ENCODE measurements at places on chromosomes 6 and 20. TPM values are rescaled to one million over a fixed set of nuclear protein-coding genes. Genes with fewer than 3 reads are reported as not detected.

The DOK5 gene
- 0.32 TPM for total RNA-seq

The LPA gene
- not detected for total RNA-seq

The CCHCR1 gene
- total RNA-seq: 11.6 TPM

The BANF2 gene
- total RNA-seq: not detected

The TRAPPC3L gene
- not detected for total RNA-seq

DNA sequence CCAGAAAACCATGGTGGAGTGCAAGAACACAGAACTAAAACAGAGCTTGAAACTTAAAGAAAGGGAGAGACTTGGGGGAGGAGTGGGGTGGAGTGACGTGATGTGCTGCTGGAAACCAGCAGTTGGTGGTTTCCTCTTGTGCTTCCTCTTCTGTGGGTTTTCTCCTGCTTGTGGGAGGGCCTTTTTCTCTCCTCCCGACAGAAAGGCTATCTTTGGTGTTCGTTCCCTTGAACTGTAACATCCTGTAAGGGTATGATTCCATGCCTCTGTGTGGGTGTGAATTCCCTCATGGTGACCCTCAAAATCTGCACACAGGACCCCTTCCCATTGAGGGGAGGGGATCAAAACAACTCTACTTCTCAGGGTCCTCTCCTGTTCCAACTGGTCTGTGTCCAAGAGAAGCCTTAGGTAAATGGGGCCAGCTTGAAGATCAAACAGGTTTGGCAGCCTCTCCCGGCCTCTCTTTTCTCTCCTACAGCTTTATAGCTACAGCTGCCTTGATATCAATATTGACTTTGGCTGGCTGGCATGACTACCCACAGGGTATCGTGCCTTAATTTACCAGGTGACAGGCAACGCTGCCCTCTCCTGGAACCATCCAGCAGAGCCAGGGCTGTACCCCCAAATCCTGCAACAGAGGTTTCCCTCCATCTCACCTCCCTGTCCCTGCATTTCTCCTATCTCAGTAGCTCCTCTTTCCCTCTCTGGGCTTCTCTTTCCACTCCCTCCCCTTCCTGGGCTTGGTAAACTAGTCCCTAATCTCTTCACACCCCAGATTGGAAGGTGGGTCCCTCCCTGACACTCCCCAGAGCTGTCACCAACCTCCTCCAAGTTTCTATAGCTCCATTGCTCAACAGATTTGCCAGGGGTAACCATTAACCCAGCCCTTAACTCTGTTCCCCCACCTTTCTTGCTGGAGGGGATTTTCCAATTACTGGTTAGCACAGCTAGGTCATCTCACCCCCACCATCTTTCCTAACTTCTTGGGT is 1.5 kb upstream of the MSH5 start:
- H3K4me1 ChIP-seq: peaks cover 62% of the 10 kb centered on the region
- H3K27ac ChIP-seq: peak overlapping the region; percentile 91
- H3K4me3 ChIP-seq: no peak overlapping the region

- H3K4me3 ChIP-seq: no peak overlapping the region
- no peaks in the 10 kb centered on the region for H3K4me1 ChIP-seq
- no peaks in the 10 kb centered on the region for H3K36me3 ChIP-seq
- DNase-seq: no peak
- no peaks in the 10 kb centered on the region for H3K27me3 ChIP-seq
Observed at GRCh38 chr6:90663873-90664272, 77.0 kb upstream of the MAP3K7 start.

GRCh38 chr6:144286503-144287393 is 1.6 kb downstream of the UTRN start:
- H3K4me3 ChIP-seq: peak overlapping the region; percentile 76
- H3K27me3 ChIP-seq: no peaks in the 10 kb centered on the region
- no peak for DNase-seq
- H3K4me1 ChIP-seq: peaks cover 29% of the 10 kb centered on the region
- peak overlapping the region; percentile 91 for H3K27ac ChIP-seq
- peaks cover under 1% of the 10 kb centered on the region for H3K36me3 ChIP-seq

DNA sequence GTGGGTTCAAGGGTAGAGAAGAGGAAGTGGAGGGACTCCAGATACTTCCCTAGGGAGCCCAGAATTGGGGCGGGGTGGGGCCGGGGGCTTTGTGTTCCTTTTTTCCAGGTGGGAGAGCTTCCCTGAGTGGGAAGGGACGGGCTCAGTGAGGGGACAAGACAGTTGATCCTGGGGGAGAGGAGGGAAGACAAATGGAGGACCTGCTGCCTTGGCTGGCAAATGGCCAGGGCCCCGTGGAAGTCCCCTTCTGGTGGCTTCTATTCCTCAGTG is 2.6 kb downstream of the CTSZ start:
- peaks cover 47% of the 10 kb centered on the region for H3K36me3 ChIP-seq
- peak overlapping the region; percentile 90 for H3K4me3 ChIP-seq
- H3K4me1 ChIP-seq: peaks cover 39% of the 10 kb centered on the region
- no peak for DNase-seq
- H3K27ac ChIP-seq: peak overlapping the region; percentile 80
- no peaks in the 10 kb centered on the region for H3K27me3 ChIP-seq

- H3K27me3 ChIP-seq: no peaks in the 10 kb centered on the region
- no peak for DNase-seq
- no peak overlapping the region for H3K4me3 ChIP-seq
- H3K27ac ChIP-seq: no peak overlapping the region
- no peaks in the 10 kb centered on the region for H3K4me1 ChIP-seq
Observed at GRCh38 chr20:52812231-52812847, 159.8 kb upstream of the TSHZ2 start.

DNA sequence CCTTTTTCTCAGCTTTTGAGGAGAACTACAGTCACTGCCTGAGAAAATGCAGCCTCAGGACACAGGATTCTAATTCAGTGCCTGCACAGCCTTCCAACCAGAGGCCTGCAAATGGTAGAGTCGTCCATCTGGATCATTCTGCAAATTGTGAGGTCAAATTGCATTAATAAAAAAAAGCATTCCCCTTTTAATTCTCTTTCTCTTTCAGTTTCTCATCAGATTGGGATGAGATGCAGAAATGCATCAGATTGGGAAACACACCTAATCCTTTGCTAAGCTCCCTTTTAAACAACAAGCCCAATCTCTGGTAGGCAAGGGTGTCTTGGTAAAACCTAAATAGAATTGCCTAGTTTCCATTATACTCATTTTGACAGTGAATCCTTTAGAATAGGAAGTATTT is 838.8 kb downstream of the MAFB start:
- no peaks in the 10 kb centered on the region for H3K36me3 ChIP-seq
- H3K4me1 ChIP-seq: peaks cover 16% of the 10 kb centered on the region
- no peak for DNase-seq
- H3K4me3 ChIP-seq: no peak overlapping the region
- H3K27ac ChIP-seq: no peak overlapping the region

GRCh38 chr6:43879722-43880121 is 109.7 kb downstream of the VEGFA start:
- no peaks in the 10 kb centered on the region for H3K36me3 ChIP-seq
- no peak overlapping the region for H3K4me3 ChIP-seq
- no peaks in the 10 kb centered on the region for H3K4me1 ChIP-seq
- H3K27ac ChIP-seq: no peak overlapping the region
- DNase-seq: no peak

GRCh38 chr6:72283571-72283970 is 338.3 kb upstream of the KCNQ5 start:
- no peak overlapping the region for H3K27ac ChIP-seq
- H3K36me3 ChIP-seq: no peaks in the 10 kb centered on the region
- no peaks in the 10 kb centered on the region for H3K27me3 ChIP-seq
- no peak for DNase-seq
- no peak overlapping the region for H3K4me3 ChIP-seq

- H3K27ac ChIP-seq: no peak overlapping the region
- H3K4me1 ChIP-seq: peaks cover 10% of the 10 kb centered on the region
- DNase-seq: no peak
- peaks cover 5% of the 10 kb centered on the region for H3K36me3 ChIP-seq
- H3K27me3 ChIP-seq: no peaks in the 10 kb centered on the region
Observed at GRCh38 chr6:144590532-144590931, 305.4 kb downstream of the UTRN start.

DNA sequence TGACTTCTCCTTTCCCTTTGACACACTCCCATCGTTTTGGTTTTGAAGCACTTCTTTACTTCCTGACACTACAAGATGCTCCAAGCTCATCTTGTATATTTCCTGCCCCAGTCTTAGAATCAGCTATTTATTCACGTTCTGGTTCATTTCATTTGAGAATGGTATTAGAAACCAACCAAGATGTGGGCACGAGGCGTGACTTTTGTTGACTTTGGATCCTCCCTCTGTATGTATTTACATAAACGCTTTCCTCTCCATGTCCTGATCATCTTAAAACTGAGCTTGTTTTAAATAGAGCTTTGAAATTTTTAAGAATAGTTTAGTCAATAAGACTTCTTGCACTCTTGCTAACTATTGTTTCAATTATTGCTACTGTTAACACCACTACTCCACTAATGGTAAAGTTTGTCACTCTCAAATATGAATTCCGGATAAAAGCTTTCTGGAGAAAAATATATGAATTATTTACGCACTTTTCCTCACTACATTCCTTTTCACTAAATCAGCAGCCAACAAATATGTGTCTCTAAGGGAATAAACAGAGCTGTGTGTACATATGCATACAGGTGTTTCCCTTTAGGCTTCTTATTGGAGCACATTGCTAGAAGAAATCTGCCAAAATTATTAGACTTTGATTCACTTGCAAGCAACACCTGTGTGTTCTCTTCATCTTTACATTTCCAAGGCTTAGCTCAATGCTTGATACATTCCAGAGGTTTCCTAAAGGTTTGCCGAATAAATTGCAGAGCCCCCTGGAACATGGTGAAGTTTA is 77.3 kb upstream of the TMEM244 start:
- H3K27me3 ChIP-seq: no peaks in the 10 kb centered on the region
- H3K27ac ChIP-seq: no peak overlapping the region
- no peak overlapping the region for H3K4me3 ChIP-seq

DNA sequence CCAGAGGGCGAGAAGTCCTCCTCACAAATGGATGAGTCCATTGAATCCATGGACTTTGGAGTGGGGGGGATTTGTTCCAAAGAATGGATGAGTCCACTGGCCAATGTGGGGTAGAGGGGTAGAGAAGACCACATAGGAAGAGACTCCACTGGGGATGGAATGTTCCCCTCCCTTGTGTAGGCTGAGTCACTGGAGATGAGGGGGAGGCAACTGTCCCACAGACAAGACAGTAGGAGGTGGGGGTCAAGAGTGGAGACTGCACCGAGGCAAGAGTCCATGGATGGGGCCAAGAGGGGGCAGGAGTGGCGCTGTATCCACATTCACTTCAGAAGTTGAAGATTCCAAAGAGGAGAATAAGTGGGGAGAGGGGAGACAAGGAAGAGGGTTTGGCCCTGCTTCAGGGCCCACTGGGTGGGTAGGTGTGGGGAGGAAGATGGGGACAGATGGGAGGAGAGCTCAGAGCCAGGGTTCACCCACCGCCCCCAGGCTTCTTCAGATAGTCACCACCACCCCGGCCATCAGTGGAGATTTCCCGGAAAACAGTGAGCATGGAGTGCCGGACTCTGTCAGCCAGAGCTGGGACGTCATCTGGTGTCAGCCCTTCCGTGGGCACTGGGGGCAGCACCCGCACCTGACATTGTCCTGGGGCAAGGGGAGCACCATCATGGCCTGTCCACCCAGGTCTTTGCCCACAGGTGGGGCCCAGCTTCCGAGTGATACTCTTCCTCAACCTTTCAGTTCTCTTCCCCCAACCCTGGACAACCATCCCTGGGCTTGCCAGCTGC is 4.6 kb downstream of the EGFL8 start:
- H3K27ac ChIP-seq: peak overlapping the region; percentile 50
- no peaks in the 10 kb centered on the region for H3K27me3 ChIP-seq
- peaks cover 30% of the 10 kb centered on the region for H3K4me1 ChIP-seq
- no peak for DNase-seq
- peaks cover 65% of the 10 kb centered on the region for H3K36me3 ChIP-seq
- H3K4me3 ChIP-seq: no peak overlapping the region

- peaks cover 10% of the 10 kb centered on the region for H3K27me3 ChIP-seq
- H3K4me1 ChIP-seq: peaks cover 9% of the 10 kb centered on the region
- no peaks in the 10 kb centered on the region for H3K36me3 ChIP-seq
- H3K27ac ChIP-seq: no peak within 1 kb of the TSS
- no peak for DNase-seq
Observed at GRCh38 chr6:35776364-35777215, at the start of gene CLPSL2. Gene CLPSL2 (plus strand): TSS chr6:35776598. CDS start chr6:35776619, 21 bp downstream.

DNA sequence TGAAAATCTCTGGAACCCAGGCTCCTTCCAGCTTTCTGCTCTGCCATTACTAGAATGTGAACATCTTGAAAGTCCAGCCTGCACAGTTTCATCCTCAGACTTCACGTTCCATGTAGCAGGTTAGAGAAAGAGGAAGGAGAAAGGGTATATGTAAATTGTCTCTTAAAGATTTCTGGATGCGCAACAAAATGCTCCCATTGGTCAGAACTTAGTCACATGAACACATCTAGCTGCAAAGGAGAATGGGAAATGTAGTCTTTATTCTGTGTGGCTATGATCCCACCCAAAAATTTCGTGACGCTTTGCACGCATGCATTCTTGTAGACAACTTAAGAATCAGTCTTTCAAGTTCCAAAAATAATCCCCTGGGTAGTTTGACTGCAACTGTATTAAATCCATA is 46.4 kb upstream of the CHD6 start:
- H3K27ac ChIP-seq: no peak overlapping the region
- H3K36me3 ChIP-seq: no peaks in the 10 kb centered on the region
- H3K27me3 ChIP-seq: no peaks in the 10 kb centered on the region

DNA sequence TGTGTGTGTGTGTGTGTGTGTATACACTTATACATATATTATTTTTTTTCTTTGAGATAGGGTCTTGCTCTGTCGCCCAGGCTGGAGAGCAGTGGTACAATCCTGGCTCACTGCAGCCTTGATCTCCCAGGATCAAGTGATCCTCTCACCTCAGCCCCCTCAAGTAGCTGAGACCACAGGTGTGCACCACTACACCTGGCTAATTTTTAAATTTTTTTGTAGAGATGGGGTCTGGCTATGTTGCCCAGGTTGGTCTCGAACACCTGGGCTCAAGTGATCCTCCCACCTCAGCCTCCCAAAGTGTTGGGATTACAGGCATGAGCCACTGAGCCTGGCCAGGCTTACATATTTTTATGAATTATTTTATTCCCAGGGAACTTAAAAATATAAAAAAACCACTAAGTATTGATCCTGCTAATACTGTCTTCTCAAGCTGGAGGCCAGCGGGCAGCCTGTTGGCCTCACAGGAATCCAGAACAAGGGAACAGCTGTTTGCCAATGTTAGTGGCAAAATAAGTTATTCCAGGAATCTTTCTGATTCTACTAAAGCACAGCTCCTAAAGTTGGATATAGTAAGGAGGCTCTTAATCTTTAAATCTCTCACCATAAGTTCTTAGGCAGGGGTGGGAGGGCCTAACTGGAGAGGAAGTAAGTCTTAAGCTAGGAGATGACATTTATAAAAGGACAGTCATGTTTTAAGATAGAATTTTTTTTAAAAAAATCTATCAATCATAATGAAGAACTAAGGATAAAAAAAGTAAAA is 135.5 kb upstream of the NUP153 start:
- no peaks in the 10 kb centered on the region for H3K27me3 ChIP-seq
- peaks cover 20% of the 10 kb centered on the region for H3K36me3 ChIP-seq
- H3K4me3 ChIP-seq: no peak overlapping the region
- no peak for DNase-seq
- H3K27ac ChIP-seq: no peak overlapping the region
- H3K4me1 ChIP-seq: no peaks in the 10 kb centered on the region
